ENCODE measurements at places on chromosomes 13 and 19. TPM values are rescaled to one million over a fixed set of nuclear protein-coding genes. Genes with fewer than 3 reads are reported as not detected.
A peak's percentile ranks its signal among the peaks of the same experiment; 100 is the strongest.

DNA sequence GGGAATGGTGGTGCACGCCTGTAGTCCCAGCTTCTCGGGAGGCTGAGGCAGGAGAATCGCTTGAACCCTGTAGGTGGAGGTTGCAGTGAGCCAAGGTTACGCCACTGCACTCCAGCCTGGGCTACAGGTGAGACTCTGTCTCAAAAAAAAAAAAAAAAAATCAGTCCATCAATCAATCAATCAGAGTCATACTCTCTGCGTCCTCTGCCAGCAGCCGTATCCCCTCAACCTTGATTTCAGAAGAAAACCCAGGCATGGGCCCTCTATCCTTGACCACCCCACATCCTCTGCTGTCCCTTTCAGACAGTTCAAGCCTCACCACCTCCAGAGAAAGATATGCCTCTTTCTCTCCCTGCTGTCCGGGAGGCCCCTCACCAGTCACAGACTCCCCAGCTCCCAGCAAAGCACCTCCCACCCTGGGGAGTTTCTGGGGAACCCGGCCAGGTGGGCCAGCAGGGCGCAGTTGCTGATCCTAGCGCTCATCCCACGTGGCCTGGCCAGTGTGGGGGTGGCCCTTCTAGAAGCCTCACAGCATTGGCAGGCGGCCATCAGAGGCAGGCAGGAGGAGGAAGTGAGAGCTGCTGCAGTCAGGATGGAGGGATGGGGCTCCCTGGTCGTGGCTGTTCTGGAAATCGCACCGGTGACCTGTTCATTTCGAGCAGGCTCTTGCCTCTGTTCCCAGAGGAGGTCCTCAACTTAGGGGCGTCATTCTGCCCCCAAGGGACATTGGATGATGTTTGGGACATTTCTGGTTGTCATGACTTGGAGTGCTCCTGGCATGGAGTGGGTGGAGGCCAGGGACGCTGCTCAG is 10.2 kb upstream of the JSRP1 start:
- peak; percentile 74 for DNase-seq
- no peaks in the 10 kb centered on the region for H3K36me3 ChIP-seq
- H3K4me3 ChIP-seq, result no peak overlapping the region
- peaks cover 22% of the 10 kb centered on the region for H3K4me1 ChIP-seq
- H3K27ac ChIP-seq, result peak overlapping the region; percentile 63

DNA sequence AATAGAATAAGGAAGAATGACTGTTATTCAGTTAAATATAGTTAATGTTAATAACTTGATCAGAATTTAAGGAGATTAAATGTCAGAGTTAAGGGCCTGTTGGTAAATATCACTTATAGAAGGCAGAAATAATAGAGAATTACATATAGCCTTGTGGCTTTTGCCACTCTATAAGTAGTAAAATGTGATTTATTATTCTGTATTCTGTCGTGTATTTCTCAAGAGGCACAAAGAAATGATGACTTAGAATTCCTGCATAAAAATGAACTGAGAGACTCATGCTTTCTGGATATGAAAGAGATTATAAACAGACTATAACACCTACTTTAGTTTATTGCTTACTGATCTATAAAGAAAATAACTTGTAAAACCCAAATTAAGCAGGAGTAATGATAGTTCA is 40.1 kb downstream of the GPC6 start:
- H3K27me3 ChIP-seq, result no peaks in the 10 kb centered on the region
- no peak overlapping the region for H3K4me3 ChIP-seq
- DNase-seq, result no peak

DNA sequence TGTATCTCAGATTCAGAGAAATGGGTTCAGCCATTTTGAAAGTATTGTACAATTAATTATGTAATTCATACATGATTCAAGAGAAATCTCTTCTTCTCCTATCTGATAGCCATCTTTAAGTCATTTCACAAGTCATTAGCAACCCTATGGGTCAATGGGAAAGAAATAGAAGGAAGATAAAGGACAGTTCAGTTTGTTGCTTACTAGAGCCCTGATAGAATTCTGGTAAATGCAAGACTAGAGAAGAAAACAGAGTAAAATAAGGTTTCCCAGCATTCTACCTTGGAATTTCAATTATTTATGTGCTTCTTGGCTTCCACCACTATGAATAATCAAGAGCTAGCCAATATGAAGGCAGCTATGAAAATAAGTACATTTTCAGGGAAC is 117.7 kb downstream of the LHFPL6 start:
- no peak for DNase-seq
- H3K4me1 ChIP-seq, result no peaks in the 10 kb centered on the region
- no peak overlapping the region for H3K4me3 ChIP-seq
- H3K27ac ChIP-seq, result no peak overlapping the region
- H3K27me3 ChIP-seq, result no peaks in the 10 kb centered on the region

GRCh38 chr13:41007744-41008128 is 11.4 kb downstream of the ELF1 start:
- no peaks in the 10 kb centered on the region for H3K36me3 ChIP-seq
- DNase-seq, result no peak
- no peak overlapping the region for H3K4me3 ChIP-seq
- peaks cover 52% of the 10 kb centered on the region for H3K4me1 ChIP-seq
- no peak overlapping the region for H3K27ac ChIP-seq

GRCh38 chr19:28065026-28065425 is 1147.9 kb downstream of the UQCRFS1 start:
- no peaks in the 10 kb centered on the region for H3K36me3 ChIP-seq
- H3K27ac ChIP-seq, result no peak overlapping the region
- no peak overlapping the region for H3K4me3 ChIP-seq
- DNase-seq, result no peak

DNA sequence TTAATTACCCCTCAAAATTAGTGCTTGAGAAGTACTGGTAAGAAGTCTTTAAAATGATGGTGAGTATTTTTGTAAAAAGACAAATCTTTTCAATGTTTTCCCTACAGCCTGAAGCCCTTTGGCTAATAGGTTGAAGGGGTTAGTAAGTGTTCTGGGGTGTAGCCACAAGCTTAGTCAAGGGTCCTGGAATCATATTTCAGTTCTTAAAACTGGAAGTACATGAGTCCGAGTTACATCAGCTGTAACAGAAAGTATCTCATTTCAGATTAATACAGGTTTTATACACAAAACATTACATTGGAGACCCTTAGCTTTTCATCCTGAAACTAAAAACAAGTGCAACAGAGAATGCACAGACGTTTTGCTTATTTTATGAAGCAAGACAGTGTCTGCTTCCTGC is 52.7 kb upstream of the TEX29 start:
- H3K4me1 ChIP-seq, result no peaks in the 10 kb centered on the region
- no peak overlapping the region for H3K4me3 ChIP-seq
- DNase-seq, result no peak
- H3K36me3 ChIP-seq, result peaks cover 12% of the 10 kb centered on the region
- H3K27me3 ChIP-seq, result no peaks in the 10 kb centered on the region
- H3K27ac ChIP-seq, result no peak overlapping the region

DNA sequence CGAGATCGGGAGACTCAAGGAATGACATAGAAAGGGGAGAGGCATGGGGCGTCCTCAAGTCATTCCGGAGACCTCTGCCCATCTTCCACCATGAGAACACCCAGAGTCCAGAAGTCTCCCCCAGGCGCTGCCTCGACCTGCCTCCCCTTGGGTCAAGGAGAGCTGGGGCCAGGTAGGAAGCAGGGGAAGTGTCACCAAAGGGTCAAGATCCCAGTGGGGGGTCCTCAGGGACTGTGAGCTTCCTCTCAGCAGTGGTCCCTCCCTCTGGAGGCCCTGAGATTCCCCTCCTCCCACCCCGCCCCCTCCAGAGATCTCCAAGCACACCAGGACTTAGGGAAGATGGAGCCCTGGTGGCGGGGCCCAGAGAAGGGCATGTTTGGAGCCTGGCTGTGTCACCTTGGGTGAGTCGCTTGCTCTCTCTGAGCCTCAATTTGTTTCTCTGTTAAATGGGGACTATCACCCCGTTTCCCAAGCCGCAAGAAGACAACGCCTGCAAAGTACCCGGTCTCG is 919 bp downstream of the DACT3 start:
- no peak for DNase-seq
- H3K27me3 ChIP-seq, result no peaks in the 10 kb centered on the region
- H3K27ac ChIP-seq, result peak overlapping the region; percentile 14
- peaks cover 19% of the 10 kb centered on the region for H3K4me1 ChIP-seq
- H3K36me3 ChIP-seq, result no peaks in the 10 kb centered on the region

GRCh38 chr13:23705583-23705982 is 135.4 kb downstream of the TNFRSF19 start:
- no peak for DNase-seq
- no peaks in the 10 kb centered on the region for H3K36me3 ChIP-seq
- H3K4me3 ChIP-seq, result no peak overlapping the region
- H3K27ac ChIP-seq, result no peak overlapping the region
- no peaks in the 10 kb centered on the region for H3K27me3 ChIP-seq

- DNase-seq, result peak; percentile 83
- no peaks in the 10 kb centered on the region for H3K36me3 ChIP-seq
- H3K27ac ChIP-seq, result no peak overlapping the region
- no peaks in the 10 kb centered on the region for H3K27me3 ChIP-seq
- no peak overlapping the region for H3K4me3 ChIP-seq
Measured at GRCh38 chr13:51070005-51070649, 40.9 kb downstream of the C13orf42 start.

DNA sequence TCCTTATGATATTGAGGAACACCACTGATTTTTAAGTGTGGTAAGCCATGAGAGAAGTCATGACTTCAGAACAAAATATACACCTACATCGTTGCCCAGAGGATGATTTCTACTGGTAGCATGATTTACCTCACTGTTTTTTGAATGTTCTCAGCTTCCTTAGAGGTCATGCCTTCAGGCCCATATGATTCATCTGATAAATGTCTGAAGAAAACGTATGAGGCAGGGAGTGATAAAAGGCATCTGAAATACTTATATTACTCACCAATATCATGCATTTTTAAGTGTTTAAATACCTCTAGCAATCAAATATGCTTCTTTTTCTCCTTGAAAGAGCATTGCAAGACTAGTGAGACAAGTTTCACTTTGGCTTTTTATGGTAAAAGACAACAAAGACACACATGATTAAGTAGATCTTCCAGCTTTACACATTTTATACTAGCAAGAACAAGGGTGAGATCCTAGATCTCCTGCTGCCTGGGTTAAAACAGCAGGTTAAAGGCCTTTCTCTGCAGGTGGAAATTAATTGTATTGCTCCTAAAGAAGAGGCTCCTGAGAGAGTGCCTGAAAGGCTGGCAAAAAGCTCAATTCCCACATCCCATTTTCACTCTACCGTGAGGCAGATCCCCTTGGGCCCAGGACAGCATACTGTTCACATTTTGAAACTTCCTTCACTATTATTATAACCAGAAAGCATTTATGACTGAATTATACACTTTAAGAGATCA is 432.4 kb downstream of the SLITRK1 start:
- H3K27me3 ChIP-seq, result no peaks in the 10 kb centered on the region
- H3K4me3 ChIP-seq, result no peak overlapping the region
- no peaks in the 10 kb centered on the region for H3K36me3 ChIP-seq

ANKLE1 gene
- 0.11 TPM for total RNA-seq

Data from thyroid gland (tissue), 4 donors.